ENCODE measurements at places on chromosomes 2 and 18. TPM values are rescaled to one million over a fixed set of nuclear protein-coding genes. Genes with fewer than 3 reads are reported as not detected.

DNA sequence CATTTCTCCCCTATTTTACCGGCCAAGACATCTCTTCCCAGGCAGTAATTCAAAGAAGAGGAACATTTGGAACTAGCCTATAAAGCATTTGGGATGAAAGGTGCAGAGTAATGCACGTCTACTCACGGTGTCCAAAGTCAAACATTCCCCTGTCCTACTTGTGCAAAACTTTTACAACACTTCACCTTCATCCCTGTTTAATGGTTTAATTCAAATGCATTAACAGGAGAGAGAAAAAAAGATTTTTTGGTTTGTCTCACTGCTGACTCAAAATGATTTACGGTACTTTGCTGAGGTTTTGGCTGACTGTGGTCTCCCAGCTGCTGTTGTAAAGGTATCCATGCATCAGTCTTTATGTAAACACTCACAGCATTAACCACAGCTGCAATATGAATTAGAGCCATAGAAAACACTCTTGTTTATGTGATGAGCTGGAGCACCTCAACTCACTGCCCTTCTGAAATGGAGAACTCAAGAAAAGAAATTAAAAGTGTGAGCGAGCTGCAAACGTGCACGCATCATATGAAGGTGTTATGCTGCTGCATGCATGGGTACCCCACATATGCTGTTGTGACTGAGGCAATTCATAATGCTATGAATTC lies 220.5 kb downstream of the PIEZO2 start:
- no peak for DNase-seq

GRCh38 chr2:57987835-57988573 lies 58.6 kb upstream of the VRK2 start:
- DNase-seq, result no peak

The GPR45 gene
- total RNA-seq, result not detected

DNA sequence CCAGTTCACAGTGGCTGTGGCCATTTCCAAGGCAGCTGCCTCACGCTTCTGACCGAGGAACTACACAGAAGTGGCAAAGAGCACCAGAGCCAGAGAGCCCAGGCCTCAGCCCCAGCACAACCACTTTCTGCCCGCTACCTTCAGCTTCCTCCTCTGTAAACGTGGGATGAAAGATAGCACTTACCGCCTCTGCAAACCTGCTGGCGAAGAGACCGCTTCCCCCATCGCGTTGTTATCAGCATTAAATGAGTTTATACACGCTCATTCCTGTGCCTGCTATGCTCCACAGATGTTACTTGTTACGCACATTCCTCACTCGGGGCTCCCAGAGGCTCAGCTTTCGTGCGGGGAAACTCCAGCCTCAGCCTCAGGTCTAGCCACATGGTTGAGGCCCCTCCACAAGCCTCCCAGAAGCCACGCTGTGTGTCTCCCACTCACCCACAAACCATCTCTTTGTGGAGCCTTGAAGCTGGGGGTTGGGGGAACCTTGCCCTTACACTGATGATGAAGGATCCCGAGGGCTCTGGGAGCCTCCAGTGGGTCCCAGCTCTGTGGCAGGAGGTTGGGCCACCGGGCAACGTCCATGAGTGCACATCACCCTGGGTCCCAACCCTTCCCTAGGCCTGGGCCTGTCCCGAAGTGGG lies 63.3 kb upstream of the SMAD7 start:
- DNase-seq, result no peak

The TXNDC2 gene
- not detected for total RNA-seq

GRCh38 chr18:13291745-13292447 lies 73.3 kb downstream of the LDLRAD4 start:
- no peak for DNase-seq

- no peak for DNase-seq
These were observed 109.1 kb upstream of the SH3BP4 start for GRCh38 chr2:234842753-234843152.

GRCh38 chr2:240107477-240107796 lies 28.7 kb downstream of the COPS9 start:
- DNase-seq, result no peak

The TTR gene
- total RNA-seq, result not detected

DNA sequence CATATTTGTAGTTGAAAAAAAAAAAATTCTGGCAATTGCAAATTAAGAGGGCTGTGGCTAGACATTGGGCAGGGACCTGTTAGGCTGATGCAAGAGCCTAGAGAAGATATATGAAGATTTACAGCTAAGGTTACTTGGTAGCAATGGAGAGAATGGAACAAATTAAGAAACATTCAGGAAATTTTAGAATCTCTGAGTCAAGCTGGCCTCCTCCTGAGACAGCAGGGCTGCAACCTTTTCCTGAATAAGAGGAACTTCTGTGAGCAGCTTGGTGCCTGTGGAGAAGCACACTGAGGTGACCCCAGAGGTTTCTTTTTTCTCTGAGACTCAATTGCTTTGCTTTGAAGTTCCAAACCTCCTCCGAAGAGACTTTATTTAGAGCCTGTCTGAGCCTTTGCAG lies 118.6 kb upstream of the LRATD1 start:
- DNase-seq, result no peak

The SAG gene
- total RNA-seq, result not detected

The FOSL2 gene
- 47.0 TPM for total RNA-seq

The WNT6 gene
- total RNA-seq, result not detected

The HOXD10 gene
- not detected for total RNA-seq

The POTEJ gene
- total RNA-seq, result not detected

GRCh38 chr18:36128530-36128870 lies 640 bp downstream of the SLC39A6 start:
- no peak for DNase-seq

DNA sequence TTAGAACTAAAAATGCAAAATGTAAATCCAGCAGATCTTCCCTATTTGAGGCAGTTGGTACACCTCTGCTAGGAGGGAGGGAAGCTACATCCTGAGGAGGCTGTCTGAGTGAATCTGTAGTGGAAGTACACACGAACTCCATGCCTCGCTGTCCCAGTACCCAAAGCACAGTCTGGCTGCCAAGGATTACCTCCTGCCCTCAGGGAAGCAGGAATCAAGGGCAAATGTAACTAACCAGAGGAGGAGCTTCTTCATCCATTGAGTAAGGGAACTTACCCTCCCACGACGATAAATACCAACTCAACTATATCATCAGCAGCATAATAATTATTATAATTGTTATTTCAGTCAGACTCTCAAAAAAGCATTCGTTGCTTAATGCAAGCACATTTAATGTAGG lies 2.1 kb downstream of the DHRS9 start:
- no peak for DNase-seq

The ACKR3 gene
- total RNA-seq, result 5.4 TPM

GRCh38 chr2:96763511-96764252 lies 3.0 kb downstream of the CNNM4 start:
- no peak for DNase-seq

DNA sequence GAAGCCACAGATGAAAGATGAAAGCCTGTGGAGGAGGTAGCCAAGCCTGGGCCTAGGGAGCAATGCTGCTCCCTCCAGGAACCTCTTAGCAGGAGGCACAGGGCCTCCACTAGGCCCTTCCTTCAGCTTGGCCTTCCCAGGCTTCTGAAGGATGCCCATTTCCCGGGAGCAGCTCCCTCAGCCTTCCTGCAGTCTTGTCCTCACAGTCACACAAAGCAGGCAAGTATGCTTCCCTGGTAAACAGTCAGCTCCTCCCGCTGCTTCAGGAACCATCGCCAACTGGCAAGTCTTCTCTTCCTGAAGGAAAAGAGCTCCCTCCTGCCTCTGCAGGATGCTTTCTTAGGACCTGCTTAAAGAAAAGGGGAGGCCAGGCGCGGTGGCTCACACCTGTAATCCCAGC lies 53.2 kb downstream of the SMAD7 start:
- no peak for DNase-seq

The BOLL gene
- total RNA-seq, result not detected

All from activated CD4-positive, alpha-beta T cell treated with anti-CD3 and anti-CD28 coated beads, Interleukin-2, amount 10 ng/mL, durations not matched to agents 7 days and 5 days (primary cell).